ENCODE measurements at places on chromosomes 1 and 21.

DNA sequence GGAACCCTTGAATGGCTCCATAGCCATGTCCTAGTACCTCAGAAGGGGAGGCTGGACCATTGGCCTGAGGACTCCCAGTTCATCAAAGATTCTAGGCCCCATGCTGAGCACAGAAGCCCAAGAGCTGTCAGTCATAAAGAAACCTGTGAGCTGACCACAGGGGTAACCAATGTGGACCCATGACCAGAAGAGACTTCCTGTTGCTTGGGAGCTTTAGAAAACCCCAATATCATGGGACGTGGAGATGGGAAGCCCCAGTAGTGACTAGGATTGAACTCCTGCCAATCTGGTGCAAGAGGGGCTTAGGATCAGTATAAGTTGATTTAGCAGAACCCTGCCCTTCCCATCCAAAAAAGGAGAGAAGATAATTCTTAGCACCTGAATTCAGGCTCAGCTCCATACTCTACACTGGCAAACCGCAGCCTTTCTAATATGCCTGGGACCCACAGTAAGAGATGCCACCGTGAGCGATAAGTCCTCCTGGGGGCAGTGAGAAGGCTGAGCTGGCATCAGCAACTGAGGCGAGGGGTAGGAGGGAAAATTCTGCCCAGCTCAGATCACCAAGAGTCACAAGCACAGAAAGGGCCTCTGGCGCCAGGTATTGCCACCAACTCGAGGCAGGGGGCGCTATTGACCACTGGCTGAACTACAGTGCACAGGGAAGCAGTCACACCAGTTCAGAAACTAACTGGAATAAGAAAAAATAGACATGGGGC is 108.9 kb downstream of the CAPN8 start:
- no peak for DNase-seq

- no peak for DNase-seq
These were observed 152.8 kb downstream of the TTLL7 start for GRCh38 chr1:83846138-83846537.

DNA sequence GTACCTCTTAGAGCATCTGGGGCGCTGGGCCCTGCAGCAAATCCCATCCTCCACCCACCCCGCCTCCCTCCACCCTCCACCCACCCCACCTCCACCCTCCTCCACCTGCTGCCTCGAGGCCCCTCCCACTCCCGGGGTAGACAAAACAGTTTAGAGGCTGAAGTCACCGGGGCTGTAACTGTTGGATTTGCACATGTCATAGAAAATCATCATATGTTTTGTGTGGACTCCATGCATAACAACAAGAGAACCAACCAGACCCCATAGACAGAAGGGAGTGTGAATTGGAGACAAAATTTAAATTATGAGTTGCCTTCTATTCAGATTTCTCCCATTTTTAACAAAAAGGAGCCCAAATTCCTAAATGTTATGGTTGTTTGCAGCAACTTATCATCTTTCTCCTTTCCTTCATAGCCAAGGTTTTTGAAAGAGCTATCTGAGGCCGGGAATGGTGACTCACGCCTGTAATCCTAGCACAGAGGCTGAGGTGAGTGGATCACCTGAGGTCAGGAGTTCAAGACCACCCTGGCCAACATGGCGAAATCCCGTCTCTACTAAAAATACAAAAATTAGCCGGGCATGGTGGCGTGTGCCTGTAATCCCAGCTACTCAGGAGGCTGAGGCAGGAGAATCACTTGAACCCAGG is 28.2 kb upstream of the LGALS8 start:
- DNase-seq: no peak

DNA sequence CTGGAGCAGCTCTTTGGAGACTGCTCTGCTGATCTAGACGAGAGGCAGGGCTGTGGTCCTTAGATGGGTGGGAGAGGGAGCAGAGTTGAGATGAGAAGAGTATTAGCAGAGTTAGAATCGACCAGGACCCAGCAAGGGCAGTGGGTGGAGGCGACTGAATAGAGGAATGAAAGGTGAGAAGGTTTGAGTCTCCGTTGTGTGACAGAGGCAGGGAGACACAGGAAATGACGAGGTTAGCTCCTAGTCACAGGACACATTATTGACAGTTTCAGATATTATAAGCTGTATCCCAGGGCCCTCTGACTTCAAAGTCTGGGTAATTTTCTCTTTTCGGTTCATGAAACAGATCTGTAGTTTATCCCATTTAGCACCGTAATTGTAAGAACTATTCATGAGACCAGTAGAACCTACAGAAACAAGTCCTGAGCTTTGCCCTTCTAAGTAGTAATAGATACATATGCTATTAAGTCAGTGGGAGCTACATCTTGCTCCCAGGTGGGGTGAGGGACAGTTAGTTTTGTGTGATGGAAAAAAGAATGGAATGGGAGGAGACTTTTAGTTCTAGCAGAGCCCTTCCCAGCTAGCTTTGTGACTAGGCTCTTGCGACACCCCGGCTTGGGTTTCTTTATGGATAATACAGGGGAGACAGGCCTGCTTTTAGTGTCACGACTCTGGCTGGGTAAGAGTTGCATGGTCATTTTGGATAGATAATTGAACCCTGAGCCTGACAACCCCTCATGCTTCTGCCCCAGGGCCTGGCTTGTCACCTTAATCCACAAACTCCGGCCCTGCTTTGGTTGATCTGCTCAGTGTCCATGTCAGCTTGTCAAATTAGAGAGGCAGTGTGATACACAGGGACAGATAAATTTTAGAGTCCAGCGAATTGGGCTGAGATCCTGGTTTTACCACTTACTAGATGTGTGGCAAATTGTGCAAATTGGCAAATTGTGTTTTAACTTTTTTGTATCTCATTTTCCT is 70.2 kb downstream of the UCK2 start:
- DNase-seq: no peak

DNA sequence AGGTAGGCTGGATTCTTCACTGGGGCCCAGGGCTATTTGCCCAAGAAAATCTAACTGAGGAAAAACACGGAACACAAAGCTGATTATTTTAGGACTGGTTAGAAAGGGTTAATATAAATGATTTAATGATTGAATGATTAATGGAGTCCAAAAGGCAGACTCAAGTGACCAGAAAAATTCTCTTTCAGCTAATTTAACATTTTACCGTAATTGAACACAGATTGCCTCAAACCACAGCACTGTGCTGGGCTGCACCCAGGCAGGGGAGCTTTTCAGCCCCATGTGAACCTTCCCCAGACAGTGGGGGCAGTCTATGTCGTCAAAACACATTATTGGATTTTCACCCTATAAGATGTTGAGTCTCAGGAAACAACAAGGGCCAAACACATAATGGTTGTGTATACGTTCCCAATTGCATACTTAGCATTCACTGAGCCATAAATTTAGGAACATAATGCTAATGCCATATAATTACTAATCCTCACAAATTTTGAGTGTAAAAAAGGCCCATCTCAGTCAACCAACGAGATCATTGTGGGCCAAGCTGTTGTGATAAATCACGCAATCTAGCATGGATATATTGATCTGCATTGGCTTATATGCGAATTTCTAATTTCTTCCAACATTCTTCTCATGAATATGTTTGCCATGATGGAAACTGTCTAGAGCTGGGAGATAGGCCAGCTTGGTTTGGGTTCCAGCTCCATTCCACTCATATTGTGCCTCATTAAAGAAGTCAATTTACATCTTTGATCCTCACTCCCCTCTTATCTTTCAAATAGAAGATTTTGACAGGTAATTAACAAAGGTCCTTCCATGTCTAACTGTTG is 27.7 kb downstream of the DSCAM start:
- DNase-seq: no peak

- DNase-seq: no peak
These were observed 35.5 kb downstream of the TTC13 start for GRCh38 chr1:230943048-230943593.

- DNase-seq: no peak
These were observed 17.7 kb upstream of the PIK3R3 start for GRCh38 chr1:46150085-46150484.

DNA sequence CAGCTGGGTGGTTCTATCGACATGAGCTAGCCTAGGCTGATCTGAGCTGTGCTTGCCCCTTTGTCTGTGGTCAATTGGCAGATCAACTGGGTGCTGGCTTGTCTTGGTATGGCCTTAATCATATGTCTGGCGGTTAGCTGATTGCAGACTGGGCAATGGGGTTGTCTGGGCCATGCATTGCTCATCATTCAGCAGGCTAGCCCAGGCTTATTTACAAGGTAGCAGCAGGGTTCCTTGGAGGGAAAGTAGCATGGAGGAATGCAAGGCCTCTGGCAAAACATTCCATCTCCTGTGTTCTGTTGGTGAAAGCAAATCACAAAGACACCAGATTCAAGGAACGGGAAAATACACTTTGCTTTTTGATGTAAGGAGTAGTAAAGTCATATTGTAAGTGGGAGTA is 84.0 kb upstream of the IVNS1ABP start:
- DNase-seq: no peak

DNA sequence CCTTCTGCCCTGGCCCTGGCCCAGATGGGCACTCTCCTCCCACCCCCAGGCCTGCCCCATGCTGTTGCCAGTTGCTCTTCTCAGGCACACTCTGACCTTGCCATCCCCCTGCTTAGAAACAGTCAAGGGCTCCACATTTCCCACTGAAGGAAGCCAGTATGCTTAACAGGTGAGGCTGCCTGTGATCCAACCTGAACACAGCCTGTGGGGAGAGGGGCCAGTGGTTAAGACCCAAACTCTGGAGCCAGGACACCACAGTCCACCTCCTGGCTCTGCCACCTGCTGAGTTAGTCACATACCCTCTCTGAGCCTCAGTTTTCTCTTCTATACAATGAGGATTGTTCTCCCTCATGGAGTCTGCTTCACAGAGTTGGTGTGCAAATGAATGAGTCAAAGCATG is 526.9 kb downstream of the MATN1 start:
- no peak for DNase-seq

DNA sequence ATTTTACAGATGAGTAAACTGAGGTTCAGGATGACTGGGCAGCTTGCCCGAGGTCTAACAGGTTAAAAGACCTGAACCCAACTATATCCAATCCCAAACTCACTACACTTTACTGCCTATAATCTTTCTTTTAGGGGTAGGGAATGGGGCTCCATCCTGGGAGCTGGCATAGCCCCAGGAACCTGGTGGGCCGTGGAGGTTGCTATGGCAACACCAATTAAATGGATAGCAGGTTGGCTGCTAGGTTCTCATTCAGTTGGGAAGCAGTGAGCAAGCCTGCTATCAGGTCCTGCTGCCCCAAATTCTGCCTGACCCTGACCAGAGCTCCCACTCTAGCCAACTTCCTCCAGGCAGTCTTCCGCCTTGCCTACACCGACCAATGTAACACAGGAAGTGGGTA is 40.9 kb downstream of the LRP8 start:
- DNase-seq: no peak

DNA sequence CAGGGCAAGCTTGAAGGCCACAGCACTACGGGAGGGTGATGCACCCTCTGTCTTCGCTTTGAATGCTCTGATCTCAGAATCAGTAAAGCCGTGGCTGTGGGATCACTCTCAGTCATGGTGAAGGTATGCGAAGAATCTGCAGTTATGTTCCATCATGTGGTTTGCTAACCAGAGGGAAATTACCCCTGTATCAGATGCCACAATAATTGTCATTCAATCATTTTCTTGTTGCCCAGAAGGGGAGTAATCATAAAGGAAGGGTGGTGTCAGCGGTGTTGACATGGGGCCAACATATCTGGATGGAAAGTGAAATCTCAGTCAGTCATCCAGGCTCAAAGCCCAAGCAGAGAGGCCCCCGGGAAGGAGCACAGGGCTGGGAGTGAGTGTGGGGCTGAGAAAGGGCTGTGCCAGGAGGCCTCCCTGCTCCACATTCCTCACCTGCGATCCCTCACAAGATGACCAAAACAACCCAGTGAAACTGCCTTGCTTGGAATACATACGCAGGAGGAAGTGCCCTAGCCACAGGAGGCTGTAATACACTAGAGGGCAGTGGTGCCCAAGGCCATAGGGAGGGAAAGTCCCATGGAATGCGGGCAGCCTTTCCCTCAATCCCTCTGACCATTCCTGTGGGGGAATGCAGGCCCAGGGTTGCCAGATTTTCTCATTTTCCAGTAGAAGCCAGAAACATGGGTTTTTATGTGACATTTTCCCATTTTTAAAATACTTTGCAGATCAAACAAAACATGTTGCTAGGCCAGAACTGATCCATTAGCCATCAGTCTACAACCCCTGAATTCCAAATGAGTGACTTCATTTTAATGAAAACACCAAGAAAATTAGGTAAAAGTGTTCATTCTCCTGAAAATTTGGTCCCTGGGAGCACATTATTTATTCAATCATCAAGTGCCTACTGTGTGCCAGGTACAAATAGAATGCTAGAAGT is 95.7 kb upstream of the VANGL1 start:
- no peak for DNase-seq

DNA sequence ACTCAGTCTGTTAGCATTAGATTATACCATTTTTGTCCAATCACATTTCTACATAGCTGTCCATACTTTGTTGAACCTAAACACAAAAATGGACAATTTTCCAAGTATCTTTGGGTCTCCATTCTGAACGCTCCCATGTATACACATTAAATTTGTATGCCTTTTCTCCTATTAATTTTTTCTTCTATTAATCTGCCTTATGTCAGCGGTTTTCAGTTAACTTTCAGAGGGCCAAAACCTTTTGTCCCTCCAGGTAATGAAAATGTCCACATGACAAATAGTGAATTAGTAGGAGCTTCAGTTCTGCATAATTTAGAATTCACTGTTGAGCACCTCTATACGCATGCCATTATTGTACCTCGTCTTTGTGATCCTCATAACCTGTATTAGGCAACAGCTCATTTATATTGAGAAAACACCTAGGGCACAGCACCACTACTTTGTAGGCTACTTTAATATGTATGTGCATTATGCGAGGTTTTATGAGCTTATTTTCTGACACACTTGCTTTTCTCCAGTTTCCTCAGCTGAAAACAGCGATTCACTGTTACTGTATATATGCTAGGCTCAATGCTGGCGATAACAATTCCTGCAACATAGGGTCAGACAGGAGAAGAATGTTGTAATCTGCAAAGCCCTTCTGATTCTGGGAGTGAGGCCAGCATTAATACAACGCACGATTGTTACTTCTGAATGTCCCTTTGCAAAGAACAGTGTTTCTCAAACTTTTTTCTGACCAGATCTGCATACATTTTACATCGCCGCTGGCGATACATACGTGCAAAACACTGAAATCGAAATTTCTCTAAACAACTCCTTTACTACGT is 1.1 kb upstream of the ABCD3 start:
- DNase-seq: no peak

GRCh38 chr1:115419571-115419970 is 81.5 kb upstream of the NGF start:
- DNase-seq: no peak

DNA sequence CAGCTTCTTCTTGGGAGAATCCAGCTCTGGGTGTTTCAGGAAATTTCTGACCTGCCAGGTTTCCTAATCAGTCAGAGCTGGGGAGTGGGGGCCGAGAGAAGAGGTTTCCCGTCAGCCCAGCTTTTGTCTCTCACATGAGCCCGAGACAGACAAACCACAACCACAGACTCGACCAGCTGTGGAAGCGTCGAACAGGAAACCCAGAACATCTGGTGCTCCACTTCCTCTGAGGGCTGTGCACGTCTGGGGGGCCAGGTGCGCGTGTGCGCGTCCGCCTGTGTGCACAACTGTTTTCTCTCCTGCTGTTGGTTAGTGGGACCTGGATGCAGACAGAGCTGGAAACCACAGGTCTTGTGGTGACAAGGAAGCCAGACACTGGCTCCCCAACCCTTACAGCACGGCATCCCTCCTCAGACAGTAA is 113.0 kb upstream of the SLC25A33 start:
- DNase-seq: peak; percentile 94
